CD4-positive, alpha-beta T cell treated with Interleukin-10 for 1 hour (primary cell): ENCODE measurements at places on chromosomes 2 and 18.

DNA sequence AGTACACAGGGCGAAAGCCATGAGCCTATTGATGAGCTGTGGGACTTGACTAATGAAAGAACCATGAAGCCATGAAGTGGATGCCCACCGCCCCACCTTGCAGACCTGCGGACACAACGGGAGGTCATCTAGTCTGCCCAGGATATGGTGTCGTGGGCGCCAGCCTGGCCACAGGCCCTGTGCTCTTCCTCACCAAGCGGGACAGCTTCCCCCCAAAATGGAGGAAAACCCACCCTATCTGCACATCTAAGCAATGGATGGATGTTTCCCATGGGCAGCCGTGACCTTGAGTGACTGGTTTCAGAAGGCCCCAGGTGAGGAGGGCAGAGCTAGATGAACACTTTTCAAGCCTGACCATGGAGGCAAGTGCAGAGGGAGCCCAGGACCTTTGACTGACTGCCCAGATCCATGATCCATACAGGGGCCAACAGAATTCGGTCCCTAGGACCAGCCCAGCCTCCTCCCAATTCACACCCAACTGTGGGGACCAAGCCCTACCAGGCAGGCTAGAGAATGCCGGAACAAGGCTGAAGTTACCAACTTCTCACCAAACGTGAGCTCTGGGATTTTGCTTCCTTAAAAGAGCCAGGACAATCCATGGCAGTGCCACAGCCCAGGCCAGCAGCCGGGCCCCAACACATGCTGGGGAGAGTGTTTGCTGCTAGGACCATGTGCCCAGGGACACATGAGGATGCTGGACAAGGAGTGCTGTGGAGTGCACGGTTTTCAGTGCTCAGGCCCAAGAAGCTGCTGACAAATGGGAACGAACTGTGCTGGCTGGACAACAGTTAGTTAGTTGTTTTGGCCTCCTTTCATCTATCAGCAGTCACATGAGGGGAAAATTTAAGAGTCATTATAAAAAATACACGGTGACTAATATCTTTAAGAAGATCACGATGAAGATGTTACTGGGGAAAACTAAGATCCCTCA, 249.4 kb downstream of the HDAC4 start:
- DNase-seq, result no peak

GRCh38 chr18:54742659-54743604, 85.3 kb upstream of the RAB27B start:
- no peak for DNase-seq

GRCh38 chr2:187541086-187542085, 12.8 kb downstream of the TFPI start:
- DNase-seq, result no peak

DNA sequence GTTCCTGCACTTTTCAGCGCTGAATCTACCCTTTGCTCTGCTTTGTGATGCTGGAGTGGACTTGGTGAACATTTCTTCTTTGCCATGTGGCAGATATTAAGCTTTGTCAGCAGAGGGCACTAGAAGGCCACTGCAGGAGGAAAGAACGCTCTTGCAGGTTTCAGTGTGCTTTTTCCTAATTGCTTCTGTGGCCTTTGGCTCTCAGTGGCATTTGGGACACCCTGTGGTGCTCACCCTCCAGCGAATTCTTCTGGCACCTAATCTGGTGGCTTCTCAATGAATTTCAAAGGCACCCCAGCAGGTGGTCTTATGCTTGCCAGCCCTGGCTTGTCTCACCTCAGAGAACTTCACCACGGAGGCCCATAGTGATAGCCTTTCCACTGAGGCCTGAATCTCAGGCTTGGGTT, 146.7 kb downstream of the MYO3B start:
- DNase-seq, result peak; percentile 25

DNA sequence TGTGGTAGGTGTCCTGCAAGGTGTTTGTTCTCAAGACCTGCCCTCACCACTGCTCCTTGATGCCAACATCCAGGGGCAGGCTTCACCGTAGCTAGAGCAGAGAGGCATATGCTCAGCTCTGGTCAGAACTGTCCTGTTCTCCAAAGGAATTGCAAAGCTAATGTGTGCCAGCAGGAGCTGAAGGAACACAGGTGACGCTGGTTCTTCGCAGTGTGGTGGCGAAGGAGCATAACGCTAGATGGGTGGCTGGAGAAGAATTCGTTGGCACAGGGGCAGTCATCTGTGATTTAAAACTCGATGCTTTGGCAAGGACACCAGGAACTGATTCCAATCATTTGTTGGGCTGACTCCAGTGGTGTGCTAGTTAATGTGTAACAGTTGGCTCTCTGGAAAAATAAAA, 11.4 kb upstream of the PER2 start:
- no peak for DNase-seq

GRCh38 chr18:80210312-80211083, 36.8 kb downstream of the PARD6G start:
- no peak for DNase-seq

DNA sequence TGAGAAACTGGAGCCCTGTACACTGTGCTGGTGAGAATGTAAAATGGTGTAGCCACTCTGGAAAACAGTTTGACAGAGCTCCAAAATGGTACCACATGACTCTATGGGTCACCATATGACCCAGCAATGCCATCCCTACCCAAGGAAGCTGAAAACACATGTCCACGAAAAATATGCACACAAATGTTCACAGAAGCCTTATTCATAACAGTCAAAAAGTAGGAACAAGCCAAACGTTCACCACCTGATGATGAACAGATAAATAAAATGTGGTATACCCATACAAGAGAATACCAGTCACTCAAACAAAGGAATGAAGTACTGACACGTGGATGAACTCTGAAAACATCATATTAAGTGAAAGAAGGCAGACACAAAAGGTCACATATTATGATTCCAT, 4.6 kb downstream of the AFG3L2 start:
- DNase-seq, result no peak

DNA sequence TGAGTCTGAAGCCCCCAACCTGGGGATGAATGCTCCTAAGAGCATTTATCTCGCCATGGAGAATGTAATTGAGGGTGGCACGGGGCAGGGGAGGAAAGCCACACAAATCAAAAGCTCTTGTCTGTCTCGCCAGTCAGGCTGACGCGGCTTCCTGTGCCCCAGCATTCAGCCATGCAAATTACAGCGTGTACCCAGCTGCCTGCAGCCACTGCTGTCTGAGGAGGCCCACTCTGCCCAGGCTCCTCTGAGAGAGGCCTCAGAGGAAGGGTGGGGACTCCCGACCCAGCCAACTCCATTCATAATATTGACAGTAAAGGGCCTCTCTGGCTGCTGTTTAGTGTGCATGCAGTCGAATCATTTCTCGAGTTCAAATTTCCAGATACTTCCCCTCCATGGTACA, 22.0 kb downstream of the SMAD7 start:
- peak; percentile 83 for DNase-seq

DNA sequence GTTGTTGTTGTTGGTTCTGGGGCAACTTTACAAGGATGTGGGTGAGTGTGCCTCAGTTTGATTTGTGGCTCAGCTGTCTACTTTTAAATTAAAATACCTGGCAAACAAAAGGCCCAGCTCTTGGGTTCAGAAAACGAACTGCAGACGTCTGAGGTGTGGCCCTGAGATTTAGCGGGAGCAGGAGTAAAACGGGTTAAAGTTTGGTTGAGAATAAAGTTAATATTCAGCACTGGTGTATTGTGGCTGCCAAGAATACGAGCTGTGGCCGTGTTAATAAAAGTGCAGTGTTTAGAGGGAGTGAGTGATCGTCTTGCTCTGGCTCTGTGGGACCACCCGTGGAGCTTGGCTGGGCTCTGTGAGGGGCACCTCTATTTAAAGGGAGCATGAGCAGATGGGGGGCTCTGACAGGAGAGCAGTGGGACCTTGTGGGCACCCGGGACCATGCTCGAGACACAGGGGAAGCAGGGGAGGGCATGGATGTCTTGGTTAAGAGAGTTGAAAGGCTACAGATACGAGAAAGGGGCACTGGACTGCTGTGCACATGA, 80.3 kb downstream of the VAPA start:
- no peak for DNase-seq

GRCh38 chr2:220512419-220512818, 885.0 kb downstream of the SLC4A3 start:
- DNase-seq, result no peak

DNA sequence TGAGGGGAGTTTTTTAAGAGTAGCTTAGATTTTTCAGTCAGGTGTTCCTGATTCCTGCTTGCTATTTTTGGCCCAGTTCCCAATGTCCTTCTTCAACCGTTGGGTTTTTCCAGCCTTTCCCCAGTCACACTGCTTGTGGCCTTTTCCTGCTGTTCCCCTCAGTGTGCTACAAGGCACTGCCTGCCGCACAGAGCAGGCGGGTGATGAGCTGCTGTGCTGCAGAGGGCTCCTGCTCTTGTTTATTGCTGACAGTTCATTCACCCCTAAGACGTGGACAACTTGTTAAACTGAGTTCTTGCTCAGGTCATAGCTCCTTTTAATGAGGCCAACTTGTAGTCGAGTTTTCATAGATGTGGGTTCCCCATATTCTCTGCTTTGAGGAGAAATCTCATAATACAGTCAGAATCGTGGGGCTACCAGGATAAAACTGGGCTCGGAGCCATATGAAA, 20.6 kb downstream of the EIF4E2 start:
- DNase-seq, result no peak

DNA sequence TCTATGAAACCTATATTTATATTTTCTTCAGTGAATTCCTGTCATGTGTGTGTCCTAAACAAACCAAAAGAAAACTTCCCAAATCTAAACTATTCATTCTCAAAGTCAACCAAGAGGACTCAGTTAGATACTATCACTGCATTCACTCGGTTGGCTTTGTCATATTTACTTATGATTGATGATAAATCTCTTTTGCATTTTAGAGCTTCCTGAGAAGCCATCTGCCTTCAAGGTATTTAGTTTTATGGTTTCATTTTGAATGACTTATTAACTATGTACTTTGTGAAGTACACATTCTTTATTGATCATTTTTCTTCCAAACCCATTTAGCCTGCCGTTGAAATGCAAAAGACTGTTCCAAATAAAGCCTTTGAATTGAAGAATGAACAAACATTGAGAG, 36.2 kb downstream of the ANKRD30B start:
- DNase-seq, result no peak

- DNase-seq, result no peak
These were observed 385.6 kb upstream of the ID2 start for GRCh38 chr2:8296306-8296705.

GRCh38 chr2:213476641-213477040, 192.4 kb downstream of the SPAG16 start:
- no peak for DNase-seq

DNA sequence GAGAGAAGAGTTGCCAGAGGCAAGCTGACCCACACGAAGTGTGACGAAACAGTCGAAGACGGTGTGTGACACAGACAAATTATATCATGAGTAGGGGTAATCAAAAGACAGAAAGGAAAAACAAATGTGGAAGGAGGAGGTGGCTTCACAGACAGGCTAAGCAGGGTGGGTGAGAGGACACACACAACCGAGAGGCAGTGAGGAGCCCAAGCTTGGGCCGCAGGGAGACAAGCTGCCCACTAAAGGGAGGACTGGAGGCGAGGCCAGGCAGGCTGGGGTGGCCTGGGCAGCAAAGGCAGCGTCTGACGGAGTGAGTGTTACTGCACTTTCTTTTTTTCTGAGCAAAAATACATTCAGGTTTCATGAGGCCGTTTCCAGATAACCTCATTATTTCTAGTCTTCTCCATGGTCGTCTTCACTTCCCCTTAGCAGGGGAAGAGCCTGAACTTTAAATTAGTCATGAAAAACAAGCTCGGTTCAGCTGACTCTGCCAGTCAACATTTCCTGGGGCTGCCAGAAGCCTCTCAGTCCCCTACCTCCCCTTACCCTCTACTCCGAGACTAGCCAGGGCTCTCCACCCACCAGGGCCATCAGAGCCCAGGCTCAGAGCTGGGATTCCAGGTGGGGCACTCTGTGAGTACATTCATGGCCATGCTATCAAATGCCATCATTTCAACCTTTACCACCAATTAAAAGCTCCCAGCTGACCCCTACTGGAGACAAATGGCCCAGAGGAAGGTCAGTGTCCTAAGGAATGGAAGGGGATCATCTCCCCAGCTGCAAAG, 13.8 kb upstream of the ZFP36L2 start:
- no peak for DNase-seq

DNA sequence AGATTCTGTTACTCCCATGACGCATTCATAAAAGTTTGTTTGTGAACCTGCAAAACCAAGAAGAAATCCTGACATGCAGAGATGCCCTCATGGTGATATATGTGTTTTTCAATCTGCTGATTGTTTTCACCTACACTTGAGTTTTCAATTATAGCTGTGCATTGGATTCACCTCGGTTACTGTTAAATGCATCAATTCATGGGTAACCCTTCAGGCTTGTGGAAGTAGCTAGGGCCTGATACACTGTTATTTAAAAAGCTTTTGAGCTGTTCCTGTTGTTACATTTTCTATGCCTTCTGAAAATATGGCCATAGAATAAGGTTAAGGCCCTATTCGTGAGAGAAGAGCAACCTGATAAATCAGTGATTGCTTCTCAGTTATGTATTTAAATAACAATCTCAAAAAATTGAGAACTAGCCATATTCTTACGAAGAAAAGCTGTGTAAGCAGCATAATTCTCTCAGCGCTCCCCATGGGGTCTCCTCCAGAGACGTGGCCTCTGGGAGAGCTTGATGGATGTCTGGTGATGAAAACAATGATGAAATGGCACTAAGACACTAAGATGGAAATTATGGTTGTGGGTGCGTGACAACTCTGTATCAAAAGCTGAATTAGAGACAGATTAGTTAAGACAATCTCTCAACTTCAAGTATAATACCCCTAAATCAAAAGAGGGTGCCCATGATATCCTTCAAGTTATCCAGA, 60.5 kb downstream of the RIT2 start:
- DNase-seq, result no peak

- DNase-seq, result no peak
These were observed 241.6 kb upstream of the FN1 start for GRCh38 chr2:215677481-215677880.

DNA sequence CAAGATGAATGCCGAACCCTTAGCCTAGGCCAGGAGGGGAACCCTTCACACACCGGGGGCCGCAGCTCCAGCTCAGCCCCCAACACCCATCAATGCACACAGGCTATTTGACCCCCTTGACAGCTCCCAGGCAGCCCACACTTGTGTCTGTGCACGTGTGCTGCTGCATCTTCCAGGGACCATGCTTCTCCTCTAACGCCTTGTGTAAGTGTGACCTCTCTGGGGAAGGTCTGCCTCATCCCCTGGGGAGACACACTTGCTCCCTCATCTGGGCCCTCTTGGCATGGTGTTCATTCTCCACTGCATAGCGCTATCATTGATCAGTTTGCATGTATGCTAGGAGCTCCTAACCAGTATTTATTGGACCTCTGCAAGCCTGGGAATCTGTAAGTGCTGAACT, 120.0 kb upstream of the FHL2 start:
- no peak for DNase-seq

DNA sequence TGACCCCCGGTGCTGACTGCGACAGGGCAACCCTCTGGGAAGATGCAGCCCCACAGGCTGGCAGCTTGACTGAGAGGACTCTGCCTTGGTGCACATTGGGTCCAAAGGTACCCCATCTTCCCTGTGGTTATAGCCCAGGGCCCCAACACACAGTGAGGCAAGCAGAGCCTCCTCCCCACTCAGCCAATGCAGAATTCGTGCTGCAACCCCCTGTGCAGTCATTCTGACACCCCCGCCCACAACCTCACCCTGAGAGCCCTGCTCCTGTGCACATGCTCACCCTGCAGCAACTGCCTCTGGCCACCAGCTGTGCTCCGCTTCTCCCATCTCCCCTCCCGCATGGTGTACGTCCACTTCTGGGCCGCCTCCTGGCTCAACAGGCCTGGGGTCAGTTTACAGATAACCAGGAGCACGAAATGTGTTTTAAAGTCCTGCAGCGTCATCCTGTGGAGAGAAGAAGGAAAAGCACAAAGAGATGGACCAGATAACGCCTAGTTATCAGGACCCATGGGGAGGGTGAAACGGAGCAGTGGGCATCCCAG, 24.4 kb downstream of the CAPN14 start:
- no peak for DNase-seq

- DNase-seq, result peak; percentile 12
These were observed 214.5 kb downstream of the DSEL start for GRCh38 chr18:67302043-67302442.
